ENCODE measurements at places on chromosomes 1 and 21.

DNA sequence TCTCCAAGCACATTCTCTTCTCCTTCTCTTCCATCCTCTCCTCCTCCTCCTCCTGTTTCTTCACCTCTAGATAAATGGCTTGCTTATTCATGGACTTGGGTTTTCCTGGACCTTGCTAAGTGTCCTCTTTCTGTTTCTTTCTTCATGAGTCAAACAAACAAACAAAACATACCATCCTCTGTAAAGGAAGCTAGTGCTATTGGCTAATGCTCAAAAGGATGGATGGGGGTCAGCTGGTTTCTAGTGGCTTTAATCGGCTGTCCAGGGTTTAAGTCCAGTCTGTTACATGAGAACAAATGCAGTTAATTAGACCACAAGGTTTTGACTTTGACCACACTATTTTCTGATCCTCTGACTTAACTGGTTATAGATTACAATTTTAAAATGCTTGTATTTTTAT is 83.8 kb upstream of the TSPAN2 start:
- no peak for DNase-seq

DNA sequence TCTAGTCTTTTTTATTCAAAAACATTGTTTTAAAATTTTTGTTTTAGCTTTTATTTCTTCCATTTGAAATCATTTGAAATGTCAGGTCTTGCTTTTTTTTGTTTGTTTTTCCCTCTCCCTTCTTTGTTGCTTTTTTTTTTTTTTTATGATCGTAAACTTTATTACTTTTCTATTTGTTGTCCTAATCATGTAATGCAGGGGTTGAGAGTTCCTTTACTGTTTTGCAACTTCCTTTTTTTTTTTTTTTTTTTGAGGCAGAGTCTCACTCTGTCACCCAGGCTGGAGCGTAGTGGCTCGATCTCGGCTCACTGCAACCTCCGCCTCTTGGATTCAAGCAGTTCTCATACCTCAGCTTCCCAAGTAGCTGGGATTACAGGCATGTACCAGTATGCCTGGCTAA is 24.8 kb downstream of the IVNS1ABP start:
- no peak for DNase-seq

- no peak for DNase-seq
Observed at GRCh38 chr1:76568573-76569238, 298.6 kb upstream of the ST6GALNAC5 start.

DNA sequence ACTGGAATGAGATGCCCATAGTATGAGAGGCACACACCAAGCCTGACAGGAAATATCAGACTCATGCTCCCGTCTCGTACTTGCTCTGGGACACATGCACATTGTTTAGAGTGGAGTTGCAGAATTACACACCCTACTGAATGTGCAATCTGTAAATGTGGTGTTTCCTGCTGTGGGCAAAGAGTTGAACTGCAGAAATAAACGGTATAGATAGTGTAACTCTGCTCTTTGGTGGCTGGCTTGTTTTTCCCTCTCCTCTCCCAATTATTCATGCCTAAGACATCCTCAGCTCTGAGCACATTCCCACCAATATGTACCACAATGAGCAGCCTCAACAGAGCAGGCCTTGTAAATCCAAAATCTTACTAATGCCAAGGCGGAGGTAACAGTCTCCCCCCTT is 90.1 kb upstream of the DIRAS3 start:
- DNase-seq = no peak

- DNase-seq = no peak
Observed at GRCh38 chr1:204587621-204588020, 71.4 kb downstream of the MDM4 start.

DNA sequence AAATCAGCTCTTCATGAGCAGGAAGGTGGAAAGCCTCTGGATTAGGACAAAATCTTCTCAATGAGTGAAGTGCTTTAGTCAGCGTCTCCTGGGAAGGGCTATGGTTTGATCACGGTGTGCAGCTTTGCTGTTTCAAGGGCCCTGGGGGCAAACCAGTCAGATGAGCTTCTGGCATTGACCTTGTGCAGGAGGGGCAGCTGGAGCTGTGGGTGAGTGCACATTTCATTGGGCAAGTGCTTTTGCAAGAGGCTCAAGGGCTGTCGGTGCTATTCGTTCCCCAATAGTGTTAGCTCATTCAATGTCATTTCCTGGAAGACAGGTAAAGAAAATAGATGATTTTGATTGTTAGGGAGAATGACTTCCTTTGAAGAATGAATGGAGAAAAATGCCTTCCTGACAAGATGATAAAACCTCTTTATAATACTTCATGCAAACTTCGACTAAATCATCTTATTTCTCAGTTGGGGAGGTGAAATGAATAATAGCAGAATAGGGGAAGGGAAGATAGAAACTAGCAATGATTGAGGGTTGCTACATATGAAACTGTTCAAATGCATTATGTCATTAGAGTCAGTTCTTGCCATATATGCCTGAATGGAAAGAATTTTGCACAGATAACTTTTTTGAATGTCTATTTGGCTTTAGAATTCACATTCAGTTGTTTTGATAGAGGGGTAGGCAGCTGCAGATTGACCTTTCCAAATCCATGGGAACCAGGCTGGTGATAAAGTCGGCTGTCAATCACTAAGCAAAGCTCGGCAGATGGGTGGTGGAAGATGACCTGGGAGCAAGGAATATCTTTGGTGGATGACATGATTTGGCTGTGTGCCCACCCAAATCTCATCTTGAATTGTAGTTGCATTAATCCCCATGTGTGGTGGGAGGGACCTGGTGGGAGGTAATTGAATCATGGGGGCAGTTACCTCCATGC is 12.9 kb upstream of the DISC1 start:
- no peak for DNase-seq

DNA sequence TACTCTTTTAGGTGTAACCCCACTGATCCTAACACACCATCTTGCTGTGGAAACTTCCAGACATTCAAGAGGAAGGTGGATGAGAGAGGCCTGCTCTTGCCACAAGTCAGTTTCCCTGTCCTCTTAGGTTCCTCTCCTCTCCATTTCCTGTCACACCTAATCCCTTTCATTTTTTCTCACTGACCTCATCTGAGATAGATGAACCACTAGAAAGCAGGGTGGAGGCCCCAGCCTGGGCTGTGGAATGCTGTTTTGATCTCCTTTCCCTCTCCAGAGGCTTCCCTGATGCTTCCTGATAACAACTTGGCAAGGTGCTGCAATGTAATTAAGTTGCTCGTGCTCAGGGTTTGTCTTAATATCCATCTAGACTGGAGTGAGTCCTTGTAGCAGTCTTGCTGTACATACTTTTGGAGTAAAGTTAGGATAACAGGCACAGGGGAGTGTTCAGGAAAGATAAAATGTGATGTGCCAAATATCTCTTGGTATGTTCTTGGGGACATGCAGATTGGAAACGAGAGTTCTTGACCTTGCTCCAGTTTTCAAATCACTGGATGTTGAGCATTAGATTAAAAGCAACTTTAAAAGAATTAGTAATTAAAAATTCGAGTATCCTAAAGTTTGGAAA is 11.2 kb downstream of the LRRC42 start:
- peak; percentile 92 for DNase-seq

- no peak for DNase-seq
Observed at GRCh38 chr1:181855380-181855779, 206.1 kb downstream of the ZNF648 start.

GRCh38 chr1:65431111-65431705 is 10.7 kb downstream of the LEPR start:
- DNase-seq = peak; percentile 45

GRCh38 chr1:113579256-113580018 is 179.8 kb downstream of the PHTF1 start:
- DNase-seq = peak; percentile 4

DNA sequence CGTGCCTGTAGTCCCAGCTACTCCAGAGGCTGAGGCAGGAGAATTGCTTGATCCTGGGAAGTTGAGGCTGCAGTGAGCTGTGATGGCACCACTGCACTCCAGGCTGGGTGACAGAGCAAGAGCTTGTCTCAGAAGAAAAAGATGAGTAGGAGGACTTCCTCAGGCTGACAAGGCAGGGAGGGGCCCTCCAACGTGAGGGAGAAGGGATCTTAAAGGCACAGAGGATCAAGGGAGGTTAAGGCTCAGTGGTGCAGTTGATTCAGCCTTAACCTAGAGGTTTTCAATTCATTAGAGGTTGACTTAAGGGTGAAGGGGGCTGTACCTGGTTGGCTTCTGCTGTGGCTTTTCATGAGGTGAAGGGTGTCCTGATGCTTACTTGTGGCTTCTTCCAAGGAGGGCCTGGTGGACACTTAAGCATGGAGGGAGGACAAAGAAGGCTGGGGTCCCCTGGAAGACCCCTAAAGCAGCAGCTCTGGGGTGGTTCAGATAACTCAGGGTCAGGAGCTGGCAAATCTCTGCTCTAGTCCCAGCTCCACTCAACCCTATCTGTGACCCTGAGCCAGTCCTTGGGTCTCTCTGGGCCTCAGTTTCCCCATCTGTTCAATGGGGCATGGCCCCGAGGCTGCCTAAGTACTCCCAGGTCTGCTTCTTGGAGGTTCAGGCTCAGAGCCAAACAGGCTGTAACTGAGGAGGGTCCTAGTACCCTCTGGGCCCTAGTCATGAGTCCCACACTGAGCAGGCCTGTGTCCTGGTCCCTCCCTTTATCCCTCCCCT is 6.3 kb downstream of the EXTL1 start:
- DNase-seq = no peak

- DNase-seq = no peak
Observed at GRCh38 chr1:226958300-226958699, 18.2 kb downstream of the COQ8A start.

- DNase-seq = no peak
Observed at GRCh38 chr1:9289711-9290485, 2.8 kb upstream of the SPSB1 start.

GRCh38 chr1:227280836-227281235 is 37.5 kb downstream of the CDC42BPA start:
- no peak for DNase-seq

GRCh38 chr1:162944974-162945674 is 84.1 kb upstream of the CCDC190 start:
- DNase-seq = no peak

GRCh38 chr1:117981455-117982192 is 52.1 kb downstream of the WDR3 start:
- no peak for DNase-seq

- no peak for DNase-seq
Observed at GRCh38 chr1:34946211-34946610, 16.8 kb upstream of the DLGAP3 start.

DNA sequence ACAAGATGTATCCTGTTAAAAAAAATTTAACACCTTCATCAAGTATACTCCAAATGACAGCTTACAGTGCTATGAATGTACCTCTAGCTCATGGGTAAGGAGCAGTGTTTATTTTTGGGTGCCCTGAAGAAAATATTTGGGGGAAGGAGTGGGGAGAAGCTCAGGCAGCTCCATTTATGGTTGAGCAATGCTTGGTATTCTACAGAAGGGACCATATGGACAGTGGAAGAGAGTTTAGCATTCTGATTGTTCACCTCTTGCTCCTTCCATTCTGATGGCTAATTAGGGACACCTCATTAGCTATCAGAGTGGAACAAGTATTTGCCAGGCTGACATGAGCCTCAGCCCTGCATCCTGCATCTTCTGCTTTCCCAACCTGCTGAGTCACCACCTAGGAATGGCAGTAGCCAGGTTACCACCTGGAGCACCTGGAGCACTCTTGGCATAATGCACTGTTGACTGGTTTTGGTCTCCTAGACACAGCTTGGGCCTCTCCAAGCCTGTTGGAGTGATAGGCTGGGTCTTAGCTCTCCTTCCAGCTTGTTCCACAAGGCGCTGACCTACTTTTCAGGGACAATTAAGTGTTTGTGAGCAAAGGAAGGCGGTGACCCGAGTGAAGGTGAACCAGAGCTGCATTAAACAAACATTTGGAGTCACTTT is 62.0 kb upstream of the MACF1 start:
- peak; percentile 100 for DNase-seq

DNA sequence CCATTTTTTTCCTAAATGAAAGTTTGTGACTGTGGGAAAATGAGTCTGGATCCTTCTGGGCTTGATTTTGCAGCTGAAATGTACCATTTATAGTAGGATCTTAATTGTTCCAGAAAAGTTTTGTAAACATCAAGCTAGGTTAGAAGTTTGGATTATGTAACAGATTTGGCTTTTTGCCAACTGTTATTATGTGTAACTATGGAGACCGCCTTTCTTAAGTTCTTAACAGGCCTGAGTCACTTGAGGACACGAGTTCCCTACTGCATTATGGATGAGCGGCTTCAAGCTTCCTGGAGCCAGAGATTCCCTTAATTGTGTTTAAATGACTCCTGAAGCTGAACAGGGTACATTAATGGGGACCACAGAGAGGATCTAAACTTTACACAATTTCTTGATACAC is 22.2 kb downstream of the SLC25A33 start:
- DNase-seq = peak; percentile 71

DNA sequence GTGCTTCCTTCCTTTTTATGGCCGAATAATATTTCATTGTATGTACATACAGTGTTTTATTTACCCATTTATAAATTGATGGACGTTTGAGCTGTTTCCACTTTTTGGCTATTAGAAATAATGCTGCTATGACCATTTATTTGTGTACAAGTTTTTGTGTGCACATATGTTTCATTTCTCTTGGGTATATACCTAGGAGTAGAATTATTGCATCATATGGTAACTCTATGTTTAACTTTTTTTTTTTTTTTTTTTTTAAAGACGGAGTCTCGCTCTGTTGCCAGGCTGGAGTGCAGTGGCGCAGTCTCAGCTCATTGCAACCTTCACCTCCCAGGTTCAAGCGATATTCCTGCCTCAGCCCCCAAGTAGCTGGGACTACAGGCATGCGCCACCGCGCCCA is 19.0 kb downstream of the SDHC start:
- DNase-seq = no peak

DNA sequence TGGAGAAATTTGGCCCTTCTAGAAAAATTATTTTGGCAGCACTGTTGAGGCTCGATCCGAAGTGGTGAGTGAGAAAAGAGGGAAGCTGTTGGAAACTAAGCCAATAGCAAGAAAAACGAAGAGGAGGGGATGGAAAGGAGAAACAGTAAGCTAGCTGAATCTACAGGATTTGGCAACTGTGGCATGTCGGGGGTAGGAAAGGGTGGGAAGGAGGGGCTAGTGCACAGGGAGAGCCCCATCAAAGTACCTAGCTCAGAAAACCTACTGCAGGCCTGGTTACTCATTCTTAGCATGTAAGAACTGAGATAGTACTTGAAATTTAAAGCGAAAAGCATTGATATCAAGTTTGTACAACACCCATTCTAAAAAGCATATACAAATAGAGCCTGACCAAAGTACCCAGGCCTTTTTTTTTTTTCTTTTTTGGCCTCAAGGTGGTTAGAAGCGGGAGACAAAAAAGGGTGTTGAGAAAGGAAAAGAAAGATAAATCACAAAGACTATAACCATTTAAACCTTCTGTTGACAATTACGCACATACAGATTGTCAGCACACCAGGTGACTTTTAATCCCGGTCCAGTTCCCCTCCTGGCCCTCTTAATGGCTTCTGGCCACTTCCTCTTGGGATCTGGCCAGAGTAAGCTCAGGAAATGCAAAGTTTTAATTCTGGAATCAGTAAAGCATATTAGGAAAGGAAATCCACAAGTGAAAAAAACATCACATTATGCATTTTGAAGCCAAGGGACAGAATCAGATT is 50.4 kb downstream of the SLC16A1 start:
- no peak for DNase-seq

DNA sequence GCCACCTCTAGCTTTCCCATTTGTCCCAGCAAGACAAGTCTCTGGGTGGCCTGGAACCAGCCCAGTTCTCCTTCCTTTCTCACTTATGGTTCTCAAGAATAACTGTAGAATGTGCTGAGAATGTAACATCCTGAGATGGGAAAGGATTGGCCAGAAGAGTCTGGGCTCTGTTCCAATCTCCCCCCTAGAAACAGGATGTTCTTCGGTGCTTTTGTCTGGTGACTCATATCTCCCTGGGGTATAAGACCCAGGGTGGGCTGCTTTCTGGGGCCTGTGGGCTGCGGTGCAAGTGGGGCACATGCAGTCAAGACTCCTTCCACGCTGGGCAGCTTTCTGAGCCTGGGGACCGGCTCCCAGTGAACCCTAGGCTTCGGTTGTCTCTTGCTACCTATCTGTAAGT is 251.2 kb upstream of the POU3F1 start:
- no peak for DNase-seq

Data from NCI-H2029 (cell line).